ENCODE measurements at places on chromosomes 5 and 9. TPM values are rescaled to one million over a fixed set of nuclear protein-coding genes. Genes with fewer than 3 reads are reported as not detected.

GRCh38 chr5:143302341-143303045 is 101.0 kb downstream of the NR3C1 start:
- no peak for DNase-seq

- no peak for DNase-seq
These were observed 42.6 kb downstream of the ANXA1 start for GRCh38 chr9:73194284-73194683.

GRCh38 chr9:108081112-108081511 is 591.5 kb upstream of the KLF4 start:
- DNase-seq, result no peak

DNA sequence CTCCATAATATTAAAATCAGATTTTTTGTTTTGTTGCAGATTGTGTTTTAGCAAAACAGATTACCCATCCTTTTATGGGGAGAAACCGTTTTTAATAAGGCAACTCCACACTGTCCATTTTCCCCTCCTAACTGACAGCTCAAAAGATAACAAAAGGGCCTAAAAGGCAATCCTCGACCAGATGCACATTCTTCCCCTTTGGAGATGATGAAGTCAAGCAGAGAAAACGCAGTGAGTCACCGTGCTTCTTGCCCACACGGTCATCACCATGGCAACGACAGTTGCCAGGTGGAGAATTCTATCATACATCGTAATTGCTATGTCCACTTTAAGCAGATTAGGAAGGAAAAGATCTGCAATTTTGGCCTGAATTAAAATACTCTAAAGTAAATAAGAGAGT is 96.4 kb downstream of the DIRAS2 start:
- DNase-seq, result no peak

FST gene
- total RNA-seq, result 0.36 TPM

PTGR1 gene
- 4.7 TPM for total RNA-seq

IFNB1 gene
- 1.7 TPM for total RNA-seq

- no peak for DNase-seq
These were observed 243.6 kb upstream of the HAPLN1 start for GRCh38 chr5:83964271-83964670.

DNA sequence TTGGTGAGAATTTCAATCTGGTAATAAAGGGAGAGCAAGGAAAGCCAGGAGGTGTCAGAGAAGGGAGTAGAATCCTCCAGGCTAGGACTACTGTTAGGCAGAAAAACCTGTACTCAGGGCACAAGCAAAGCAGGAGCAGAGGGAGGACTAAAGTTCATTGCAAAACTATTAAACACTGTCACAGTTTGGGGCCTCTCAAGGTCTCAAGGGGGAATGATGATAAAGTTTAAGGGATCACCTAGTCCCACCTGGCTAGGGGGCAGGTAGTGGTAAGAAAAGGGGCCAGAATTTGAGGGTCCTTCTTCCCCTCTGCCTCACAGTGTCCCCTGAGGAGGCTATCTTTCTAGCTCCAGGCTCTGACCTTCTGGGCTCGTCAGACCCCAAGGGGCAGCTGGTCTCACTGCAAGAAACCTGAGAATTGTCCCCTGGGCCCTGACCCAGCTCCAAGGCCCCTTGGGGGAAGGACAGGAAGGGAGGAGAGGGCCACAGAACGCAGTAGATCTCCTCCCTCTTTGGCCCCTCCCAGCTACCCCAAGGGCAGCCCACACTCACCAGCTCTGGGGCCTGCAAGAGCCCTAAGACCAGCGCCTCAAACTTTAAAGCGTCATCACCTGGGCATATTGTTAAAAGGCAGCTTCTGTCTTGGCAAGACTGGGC is 974 bp downstream of the CCDC69 start:
- DNase-seq, result peak; percentile 73

PAX5 gene
- total RNA-seq, result 0.15 TPM

BAAT gene
- not detected for total RNA-seq

DNA sequence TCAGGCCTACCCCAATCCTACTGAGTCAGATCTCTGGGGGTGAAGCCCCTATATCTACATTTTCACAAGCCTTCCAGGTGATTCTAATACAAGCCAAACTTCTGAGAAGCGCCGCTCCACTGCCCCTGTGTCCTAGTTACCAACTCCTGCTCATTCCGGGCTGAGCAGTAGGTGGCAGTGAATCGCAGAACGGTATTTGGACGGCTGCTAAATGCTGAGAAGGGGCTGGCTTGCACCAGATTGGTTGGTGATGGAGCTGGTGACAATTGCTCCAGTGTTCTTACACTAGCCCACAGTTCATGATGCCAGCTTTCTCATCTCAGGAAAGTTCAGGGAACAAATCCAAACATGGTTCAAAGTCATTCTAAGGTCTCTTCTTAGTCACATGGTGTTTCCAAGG is 31.1 kb upstream of the FGF1 start:
- peak; percentile 57 for DNase-seq

DNA sequence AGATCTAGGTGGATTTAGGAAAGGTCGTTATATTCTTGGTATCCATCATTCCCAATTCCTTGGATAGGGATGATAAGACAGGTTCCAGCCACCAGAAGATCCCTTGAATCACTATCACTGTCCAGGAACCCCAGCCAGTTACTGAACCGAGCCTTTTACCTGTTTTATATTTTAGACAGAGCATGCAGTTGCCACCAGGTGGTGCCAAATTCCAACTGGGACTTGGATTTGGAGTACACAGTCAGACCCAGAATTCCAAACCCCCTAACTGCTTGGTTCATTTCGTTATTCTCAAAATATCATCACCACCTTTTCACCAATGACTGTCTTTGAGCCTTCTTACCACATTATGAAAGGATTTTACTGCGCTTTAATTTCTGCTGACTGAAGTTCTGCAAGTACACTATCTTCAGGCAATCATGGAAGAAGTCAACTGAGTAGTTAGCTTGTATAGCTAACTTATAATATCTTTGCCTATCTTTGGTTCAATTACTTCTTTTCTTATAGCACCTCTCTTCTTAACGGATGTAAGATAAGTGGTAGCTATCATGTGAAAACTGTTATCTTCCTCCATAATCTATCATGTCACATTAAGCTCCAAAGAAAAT is 191.8 kb downstream of the PRR16 start:
- peak; percentile 12 for DNase-seq

NDUFAF2 gene
- total RNA-seq, result 38.4 TPM

MEIKIN gene
- 2.1 TPM for total RNA-seq

GRCh38 chr9:108053555-108054061 is 564.0 kb upstream of the KLF4 start:
- no peak for DNase-seq

SPATA31D4 gene
- not detected for total RNA-seq

Data from activated CD4-positive, alpha-beta memory T cell treated with anti-CD3 and anti-CD28 coated beads for 36 hours (primary cell).